ENCODE measurements at places on chromosomes 4 and X. TPM values are rescaled to one million over a fixed set of nuclear protein-coding genes. Genes with fewer than 3 reads are reported as not detected.

DNA sequence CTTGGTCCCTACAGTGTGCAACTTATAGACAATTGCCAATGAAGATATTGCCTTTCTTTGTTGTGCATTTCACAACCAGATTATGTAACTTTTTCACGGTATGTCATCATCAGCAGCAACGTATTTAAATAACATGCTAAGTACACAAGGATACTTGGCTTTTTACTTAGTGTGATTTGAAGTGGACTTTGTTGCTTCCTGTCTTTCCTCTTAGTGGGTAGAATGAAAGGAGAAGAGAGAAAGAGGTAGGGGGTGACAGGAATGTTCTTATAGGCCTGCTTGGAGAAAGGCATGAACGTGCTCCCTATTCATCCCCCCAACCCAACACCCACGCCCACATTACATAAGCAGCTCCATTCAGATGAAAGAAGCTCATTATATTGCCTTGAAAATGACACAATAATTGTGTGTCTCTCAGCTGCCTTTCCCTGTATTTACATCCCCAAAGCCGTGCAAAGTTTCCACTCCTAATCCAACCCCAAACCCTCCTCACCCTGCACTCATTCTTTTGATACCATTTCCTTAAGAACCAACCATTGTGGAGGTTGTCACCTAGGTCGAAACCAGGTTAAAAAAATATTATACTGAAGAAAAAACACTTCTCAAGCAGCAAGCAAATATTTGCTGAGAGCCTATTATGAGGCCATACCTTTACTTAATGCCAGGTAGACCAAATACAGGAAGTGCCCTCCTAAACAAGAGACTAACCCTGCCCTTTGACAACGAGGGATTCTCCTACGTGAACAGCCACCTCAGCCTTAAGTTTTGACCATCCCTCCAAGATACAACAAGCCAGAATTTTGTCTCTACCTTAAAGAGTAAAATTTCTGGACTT, 25.2 kb upstream of the GK start:
- DNase-seq, result no peak

GRCh38 chr4:33831442-33832066, 2412.8 kb downstream of the ARAP2 start:
- DNase-seq, result no peak

- DNase-seq, result no peak
Measured at GRCh38 chr4:41155194-41155830, 59.0 kb downstream of the APBB2 start.

DNA sequence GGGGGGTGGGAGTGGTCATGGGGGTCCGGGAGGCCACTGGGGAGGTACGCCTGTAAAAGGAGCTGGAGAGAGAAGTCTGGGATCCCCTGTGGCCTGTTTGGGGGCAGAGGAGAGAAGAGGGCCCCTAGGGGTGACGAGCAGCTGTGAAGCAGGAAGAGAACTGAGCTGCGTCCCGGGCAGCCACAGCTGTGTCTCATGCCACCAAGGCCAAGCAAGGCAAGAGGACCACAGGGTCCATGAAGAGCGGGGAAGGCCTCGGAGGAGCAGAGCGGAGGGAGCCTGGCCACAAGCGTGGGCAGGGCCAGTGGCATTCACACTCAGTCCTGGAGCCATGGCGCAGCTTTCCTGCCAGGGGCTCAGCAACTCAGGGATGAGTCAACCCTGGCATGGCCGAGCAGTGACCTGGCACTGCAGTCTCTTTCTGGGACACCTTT, 13.6 kb upstream of the NAT8L start:
- no peak for DNase-seq

DNA sequence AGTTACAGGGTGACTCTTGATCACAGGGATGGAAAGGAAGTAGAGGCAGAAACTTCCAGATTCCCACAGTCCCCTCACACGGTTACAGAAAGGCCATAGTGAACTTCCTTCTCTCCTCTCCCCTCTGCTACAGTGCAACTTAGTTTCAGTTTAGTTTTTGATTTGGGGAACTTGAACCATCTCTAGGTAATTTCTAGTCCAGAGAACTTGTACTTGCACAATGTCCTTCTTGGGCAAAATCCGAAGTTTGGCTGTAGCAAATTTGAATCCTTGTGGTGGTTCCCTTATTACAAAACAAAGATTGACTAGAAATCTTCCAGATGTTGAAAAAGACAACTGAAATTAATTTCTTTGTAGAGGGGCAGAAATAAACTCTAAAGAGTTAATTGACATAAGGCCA, 1.2 kb upstream of the BLTP1 start:
- DNase-seq, result no peak

DNA sequence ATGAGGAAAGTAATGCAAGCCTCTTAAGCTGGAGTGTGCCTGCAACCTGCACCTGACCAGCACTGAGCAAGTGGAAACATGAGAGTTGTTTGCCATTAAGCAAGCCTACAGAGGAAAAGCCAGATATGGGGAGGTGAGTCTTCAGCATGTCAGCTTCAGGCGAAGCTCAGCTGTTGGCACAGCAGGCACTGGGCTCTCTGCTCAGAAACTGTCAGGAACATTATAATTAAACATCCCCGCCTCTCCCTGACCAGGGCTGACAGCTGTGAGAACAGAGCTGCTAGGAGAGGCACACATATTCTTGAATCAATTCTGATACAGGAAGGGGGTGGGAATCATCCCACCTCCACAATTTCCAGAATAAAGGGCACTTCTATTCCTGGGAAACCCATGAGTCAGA, 19.0 kb upstream of the DCX start:
- DNase-seq, result no peak

GRCh38 chr4:93825551-93826216, 2.9 kb upstream of the ATOH1 start:
- DNase-seq, result no peak

GRCh38 chr4:8547912-8548730, 32.1 kb upstream of the GPR78 start:
- no peak for DNase-seq

GRCh38 chrX:133838761-133839676, 146.4 kb downstream of the GPC3 start:
- peak; percentile 25 for DNase-seq

GRCh38 chr4:102789317-102789717, 28.5 kb upstream of the MANBA start:
- no peak for DNase-seq

- DNase-seq, result no peak
Measured at GRCh38 chr4:14783011-14783877, 219.0 kb upstream of the CPEB2 start.

DNA sequence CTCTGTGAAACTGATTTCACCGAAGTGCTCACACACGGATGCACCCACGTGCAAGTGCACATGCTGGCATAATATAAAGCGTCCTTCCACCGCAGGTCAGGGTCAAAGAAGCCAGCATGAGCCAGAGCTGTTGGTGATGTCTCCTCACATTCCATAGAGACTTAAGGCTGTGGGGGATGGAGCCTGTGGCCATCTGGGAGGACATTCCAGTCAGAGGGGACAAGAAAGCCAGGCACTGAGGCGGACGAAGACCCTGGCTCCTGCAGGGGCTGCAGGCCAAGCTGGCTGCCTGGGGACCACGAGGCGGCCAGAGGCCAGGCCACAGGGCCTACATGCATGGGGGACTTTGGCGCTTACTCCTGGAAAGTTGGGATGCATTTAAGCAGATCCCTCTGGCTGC, 7.7 kb downstream of the RNF212 start:
- DNase-seq, result no peak

DNA sequence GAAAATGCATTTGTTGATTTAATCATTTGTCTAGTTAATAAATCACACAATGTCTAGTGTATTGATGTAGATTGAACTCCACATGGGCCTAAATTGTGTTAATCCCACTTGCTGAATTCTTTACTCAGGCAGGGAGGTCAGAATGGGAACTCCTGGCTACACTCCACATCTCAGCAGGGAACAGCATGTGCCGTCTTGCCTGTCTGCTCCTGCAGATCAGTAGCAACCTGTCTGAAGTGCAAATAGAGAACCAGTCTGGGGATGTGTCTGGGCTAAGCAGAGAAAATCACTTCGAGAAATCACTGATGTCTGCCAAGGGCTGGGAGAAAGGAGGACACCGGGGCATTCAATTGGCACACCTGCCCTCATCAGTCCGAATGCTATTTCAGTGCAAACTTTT, 16.5 kb upstream of the MXRA5 start:
- no peak for DNase-seq

DNA sequence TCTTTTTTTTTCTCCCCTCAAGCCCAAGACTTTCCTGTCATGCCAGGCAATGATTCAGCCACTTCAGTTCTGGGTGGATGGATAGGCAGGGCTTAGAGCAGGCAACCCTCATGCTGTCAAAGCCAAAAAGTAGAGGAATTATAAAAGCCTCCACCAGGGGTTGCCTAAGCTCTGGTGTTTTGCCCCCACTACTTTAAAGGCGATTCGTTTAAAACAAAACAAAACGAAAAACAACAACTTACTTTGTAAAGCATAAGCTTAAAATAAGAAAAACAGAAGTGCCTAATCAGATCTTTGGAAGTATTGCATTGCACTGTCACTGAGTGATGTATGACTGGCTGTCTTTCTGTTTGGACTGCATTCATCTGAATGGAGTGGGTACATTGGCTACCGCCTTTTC, 5.3 kb upstream of the IDS start:
- no peak for DNase-seq

DNA sequence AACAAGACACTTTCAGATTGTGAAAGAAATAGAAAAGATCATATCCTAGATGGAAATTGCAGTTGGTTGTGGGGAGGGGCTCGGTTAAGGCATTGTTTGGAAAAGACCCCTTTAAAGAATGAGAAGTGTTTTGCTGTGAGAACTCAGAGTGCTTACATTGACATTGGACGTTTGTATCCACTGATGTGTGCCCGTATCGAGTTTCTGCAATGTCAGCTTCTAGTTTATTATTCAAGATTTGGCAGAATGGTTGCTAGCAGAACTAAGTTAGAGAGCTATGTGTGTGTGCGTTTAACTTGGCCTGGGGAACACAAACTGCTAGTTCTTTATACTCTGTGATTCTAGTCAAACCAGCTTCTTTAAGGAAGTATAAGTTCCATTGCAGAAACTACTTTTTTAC, 2702.5 kb downstream of the PCDH7 start:
- no peak for DNase-seq

DNA sequence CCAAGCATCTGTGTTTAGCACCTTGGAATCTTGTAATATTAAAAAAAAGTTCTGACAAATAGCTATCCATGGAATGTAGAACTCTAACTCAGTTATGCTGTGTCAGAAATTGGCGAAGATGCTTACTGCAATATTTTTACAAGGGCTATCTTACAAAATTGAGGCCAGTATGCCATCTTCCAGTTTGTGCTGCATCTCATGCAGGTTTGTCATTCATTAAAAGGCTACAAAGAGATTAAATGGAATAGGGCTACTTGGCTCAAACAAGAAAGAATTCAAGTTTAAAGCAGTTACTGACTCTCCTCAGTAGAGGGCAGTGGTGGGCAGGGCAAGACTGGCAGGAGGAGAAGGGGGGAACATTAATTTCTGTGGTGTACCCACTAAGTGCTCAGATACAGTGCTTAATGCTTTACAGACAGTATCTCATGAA, 66.5 kb downstream of the SHROOM4 start:
- DNase-seq, result no peak

DNA sequence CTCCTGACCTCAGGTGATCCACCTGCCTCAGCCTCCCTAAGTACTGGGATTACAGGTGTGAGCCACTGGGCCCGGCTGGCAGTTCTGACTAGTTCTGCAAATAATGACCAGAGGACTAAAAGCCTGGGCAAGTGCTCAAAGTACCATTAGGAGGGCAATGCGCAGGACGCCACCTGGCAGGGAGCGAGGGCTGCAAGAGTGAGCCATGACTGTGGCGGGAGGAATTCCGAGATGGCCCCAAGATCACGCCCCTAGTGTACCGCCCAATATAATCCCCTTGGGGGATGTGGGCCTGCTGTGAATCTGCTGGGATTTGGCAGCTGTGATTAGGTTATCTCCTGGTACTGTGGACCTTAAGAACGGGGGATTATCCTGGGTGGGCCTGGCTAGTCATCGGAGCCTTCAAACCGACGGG, 26.2 kb upstream of the GPR78 start:
- DNase-seq, result no peak

GRCh38 chrX:42485601-42486000, 292.4 kb downstream of the PPP1R2C start:
- no peak for DNase-seq

DNA sequence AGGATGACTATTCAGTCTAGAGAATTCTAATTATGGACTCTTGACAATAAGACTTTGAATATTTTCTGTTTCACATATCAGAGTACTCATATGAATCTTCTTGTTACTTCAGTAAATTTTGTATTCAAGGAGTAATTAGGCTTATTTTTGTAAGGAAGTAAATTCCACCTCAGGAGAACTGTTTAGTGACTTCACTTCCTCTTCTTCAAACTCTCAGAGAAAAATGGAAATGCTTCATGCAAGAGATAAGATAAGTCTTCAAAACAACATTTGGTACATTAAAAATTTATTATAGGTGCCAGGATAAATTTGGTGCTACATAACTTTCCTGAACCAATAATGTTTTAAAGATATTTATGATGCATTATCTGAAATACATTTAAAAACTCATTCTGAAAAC, 1421.9 kb downstream of the PCDH7 start:
- no peak for DNase-seq

- no peak for DNase-seq
Measured at GRCh38 chr4:34935739-34936138, 1308.6 kb downstream of the ARAP2 start.

DNA sequence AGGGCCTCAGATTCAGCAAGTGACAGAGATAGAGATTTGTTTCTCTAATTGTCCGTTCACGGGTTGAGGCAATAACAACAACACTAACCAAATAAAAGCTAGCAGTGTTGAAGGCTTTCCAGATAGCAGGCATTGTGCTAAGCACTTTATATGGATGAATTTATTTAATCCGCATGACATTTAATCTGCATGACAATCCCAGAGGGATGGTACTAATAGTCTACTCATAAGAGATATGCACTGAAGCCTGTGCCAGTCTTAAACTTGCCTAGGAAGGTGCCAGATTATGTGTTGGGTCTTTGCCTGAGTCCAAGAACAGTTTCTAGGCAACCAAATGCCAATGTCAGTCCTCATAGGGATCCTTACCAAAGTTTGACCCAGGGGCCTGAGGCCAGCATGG, 37.7 kb upstream of the FAT1 start:
- DNase-seq, result no peak

DNA sequence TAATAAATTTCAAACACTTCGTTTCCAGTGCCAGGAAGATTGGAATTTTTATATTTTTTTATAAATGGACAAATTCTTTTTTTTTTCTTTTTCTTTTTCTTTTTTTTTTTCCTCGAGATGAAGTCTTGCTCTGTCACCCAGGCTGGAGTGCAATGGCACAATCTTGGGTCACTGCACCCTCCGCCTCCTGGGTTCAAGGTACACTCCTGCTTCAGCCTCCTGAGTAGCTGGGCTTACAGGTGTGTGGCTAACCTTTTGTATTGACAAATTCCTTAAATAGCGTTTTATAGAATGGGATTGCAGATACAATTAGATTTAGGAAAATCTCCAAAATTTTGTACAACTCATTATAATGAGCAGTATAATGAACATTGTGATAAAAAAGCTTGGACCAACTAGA, 328.9 kb downstream of the ARHGAP24 start:
- no peak for DNase-seq

The GNRHR gene
- not detected for total RNA-seq

The NDST4 gene
- total RNA-seq, result not detected

The AWAT2 gene
- total RNA-seq, result not detected

The AKAP4 gene
- total RNA-seq, result not detected

The CXCL6 gene
- total RNA-seq, result not detected

The FOXR2 gene
- not detected for total RNA-seq

The PPM1K gene
- total RNA-seq, result 84.3 TPM

The TMSB15A gene
- total RNA-seq, result not detected
